ENCODE measurements at places on chromosomes 16 and 17.
A peak's percentile ranks its signal among the peaks of the same experiment; 100 is the strongest.

- no peak for DNase-seq
Measured at GRCh38 chr16:81214745-81215166, 23.7 kb upstream of the BCO1 start.

GRCh38 chr17:61205931-61206330, 193.7 kb upstream of the TBX2 start:
- DNase-seq, result no peak

- no peak for DNase-seq
Measured at GRCh38 chr17:6995500-6996255, at the start of gene ALOX12. TSS of gene ALOX12 (plus strand) at chr17:6996049. CDS start at chr17:6996118, 69 bp downstream.

GRCh38 chr16:79698341-79698753, 97.8 kb upstream of the MAF start:
- DNase-seq, result no peak

- DNase-seq, result no peak
Measured at GRCh38 chr17:71084219-71084618, 914.9 kb downstream of the KCNJ2 start.

GRCh38 chr16:77732241-77732946, 10.1 kb downstream of the NUDT7 start:
- DNase-seq, result no peak

- DNase-seq, result no peak
Measured at GRCh38 chr16:23901178-23902033, 65.6 kb downstream of the PRKCB start.

DNA sequence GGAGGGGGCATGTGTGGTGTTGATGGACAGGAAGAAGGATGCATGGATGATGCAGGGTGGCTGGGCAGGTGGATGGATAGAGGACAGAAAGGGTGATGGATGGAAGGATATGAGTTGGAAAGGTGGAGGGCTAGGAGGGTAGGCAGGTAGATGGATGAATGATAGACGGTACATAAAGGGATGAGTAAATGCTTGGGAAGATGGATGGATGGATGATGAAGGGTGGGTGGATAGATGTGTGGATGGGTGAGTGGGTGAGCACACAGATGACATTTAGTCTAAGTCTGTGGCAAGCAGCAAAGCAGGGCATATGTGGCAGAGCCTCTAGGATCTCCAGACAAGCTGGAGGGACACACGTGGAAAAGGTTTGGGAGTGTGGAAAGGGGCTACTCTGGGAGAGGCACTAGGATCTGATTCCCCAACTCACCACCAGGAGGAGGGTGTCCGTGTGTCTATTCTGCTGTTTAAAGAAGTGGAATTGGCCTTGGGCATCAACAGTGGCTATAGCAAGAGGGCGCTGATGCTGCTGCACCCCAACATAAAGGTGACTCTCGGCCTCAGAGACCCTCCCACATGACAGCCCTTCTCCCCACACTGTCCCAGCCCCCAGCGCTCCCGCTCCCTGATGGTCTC, 8.2 kb downstream of the PLD2 start:
- DNase-seq, result no peak

GRCh38 chr17:17626840-17627239, 35.3 kb upstream of the PEMT start:
- no peak for DNase-seq

DNA sequence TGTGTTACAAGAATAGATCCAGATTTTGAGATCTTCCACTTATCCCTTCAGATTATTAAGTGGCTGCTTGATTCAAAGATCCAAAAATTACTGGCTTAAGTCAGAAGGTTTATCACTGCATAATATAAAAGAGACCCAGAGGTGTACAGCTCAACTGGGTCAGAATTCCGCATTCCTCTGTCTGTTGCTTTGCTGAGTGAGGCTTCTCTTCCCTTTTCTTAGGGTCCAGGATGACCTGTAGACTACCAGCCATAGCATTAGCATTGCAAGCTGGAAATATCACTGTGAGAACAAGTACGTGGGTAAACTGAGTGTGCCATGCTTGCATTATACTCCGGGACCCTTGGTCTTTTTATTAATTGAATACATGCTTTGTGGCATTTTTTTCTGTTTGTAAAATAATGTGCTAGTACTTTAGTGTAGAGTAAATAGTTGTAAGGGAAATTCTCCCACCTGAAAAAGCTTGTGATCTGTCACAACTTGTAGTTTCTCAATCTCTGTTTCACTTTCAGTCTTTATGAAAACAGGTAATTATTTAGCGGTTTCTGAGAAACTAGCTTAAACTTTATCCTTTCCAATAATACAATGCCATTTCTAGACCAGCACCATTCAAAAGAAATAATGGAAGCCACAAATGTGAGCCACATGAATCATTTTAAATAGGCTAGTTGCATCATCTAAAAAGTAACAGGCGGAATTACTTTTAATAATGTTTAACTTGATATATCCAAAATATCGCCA, 61.6 kb downstream of the TNRC6C start:
- peak; percentile 52 for DNase-seq

GRCh38 chr17:21772321-21772720, 80.0 kb downstream of the KCNJ18 start:
- DNase-seq, result no peak

- DNase-seq, result no peak
Measured at GRCh38 chr17:32458371-32458770, 14.1 kb downstream of the PSMD11 start.

DNA sequence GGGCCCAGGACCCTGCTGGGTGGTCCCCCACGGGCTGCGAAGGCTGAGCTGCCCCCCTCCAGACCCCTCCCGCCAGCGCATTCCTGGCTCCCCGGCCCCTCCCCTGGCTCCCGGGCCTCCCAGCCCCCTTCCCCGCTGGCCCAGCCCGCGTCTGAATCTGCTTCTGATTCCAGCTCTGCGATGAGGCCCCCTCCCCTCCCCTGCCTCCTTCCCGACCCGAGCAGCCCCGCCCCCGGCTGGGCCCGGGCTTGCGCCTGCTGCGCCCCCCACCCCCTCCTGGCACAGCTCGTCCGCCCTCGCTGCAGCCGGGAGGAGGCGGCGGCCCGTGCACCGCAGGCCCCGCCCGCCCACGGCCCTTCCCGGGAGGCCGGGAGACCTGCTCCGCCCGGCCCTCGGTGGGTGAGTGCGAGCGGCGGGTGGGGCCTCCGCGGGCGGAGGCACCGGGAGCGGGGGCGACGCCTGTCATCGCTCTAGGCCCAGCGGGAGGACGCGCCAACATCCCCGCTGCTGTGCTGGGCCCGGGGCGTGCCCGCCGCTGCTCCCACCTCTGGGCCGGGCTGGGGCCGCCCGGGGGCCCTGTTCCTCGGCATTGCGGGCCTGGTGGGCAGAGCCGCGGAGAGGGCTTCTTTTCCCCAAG, at the start of gene NTN3:
Gene NTN3 (plus strand): TSS at position 282 of the 637 bp plus-strand sequence. CDS start 405 bp downstream, outside the sequence.
- DNase-seq, result no peak

- no peak for DNase-seq
Measured at GRCh38 chr16:3961449-3961849, 80.9 kb upstream of the CREBBP start.

DNA sequence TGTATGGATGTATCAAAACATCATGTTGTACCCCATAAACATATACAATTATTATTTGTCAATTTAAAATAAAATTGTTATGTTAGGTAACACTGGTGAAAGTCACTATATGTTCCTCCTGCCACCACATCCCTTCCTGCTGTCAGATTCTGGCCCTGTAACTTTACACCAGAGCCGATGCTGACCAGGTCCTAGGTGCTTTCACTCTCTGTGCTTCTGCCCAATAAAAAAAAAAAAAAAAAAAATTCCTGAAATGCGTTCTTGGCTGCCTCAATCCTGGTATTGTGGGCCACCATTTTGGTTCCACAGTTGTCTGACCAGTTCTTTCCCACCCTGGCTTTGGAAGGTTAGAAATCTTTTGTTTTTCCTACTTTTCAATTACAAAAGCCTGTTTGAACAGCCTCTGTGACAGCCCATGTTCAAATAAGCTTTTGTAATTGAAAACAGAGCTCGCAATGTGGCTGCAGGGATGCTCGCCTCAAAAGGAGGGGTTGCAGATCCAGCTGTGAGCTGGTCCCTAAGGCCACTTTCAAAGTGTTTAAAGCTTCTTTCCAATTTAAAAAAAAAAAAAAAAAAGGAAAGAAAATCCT, 831.0 kb upstream of the EEF2KMT start:
- DNase-seq, result no peak

- DNase-seq, result no peak
Measured at GRCh38 chr16:53695070-53695469, 8.6 kb downstream of the RPGRIP1L start.

DNA sequence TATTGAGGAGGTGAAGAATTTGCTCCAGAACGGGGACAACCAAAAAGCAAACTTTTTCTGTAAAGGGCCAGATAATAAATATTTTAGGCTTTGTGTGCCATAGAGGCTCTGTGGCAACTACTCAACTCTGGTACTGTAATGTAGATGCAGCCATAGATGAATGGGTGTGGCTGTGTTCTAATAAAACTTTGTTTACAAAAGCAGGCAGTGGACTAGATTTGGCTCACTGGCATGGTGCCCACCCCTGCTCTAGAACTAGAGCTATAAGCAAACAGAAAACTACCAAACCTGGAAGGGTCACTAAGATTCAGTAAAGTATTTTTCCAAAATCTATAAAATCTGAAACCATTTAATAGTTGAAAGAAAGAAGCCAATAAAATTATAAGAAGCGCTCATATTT, 24.6 kb upstream of the SMURF2 start:
- no peak for DNase-seq

DNA sequence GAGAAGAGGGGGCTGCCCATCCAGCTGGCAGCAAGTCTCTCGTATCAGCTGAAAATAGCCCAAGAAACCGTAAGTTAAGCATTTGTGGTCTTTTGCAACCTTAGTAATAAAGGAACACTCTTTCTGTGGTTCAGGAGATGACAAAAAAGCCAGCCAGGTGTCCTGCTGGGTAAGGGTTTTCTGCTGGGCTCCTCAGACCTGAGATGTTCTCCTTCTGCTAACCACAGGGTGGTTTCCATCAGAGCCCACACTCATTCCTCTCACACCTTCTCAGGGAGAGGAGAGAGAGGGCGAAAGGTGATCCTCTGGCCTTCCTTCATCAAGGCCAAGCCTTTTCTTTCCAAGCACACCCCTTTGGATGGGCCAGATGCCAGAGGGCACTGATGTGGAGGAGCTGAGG, 70.7 kb downstream of the TEX14 start:
- peak; percentile 60 for DNase-seq

- no peak for DNase-seq
Measured at GRCh38 chr16:71357681-71358080, 842 bp upstream of the CALB2 start.

DNA sequence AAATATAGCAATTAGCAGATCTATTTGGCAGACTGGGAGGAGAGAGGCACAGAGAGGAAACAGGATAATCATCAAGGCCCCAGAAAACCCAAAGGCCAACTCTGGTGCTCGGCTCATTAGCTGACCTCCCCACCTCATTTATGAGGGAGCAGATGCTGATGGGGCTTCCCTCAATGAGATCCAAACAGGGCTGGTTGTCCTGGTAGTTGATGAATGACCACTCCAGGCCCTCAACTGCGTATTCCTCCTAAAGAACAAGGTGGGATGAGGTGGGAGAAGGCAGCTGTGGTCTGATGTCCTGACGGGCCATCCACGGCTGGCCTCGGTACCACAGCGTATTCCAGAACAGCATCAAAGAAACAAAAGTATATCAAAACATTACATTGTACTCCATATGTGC, 20.8 kb downstream of the ZNHIT3 start:
- DNase-seq, result no peak

GRCh38 chr17:45820052-45820780, 24.5 kb upstream of the SPPL2C start:
- no peak for DNase-seq

- no peak for DNase-seq
Measured at GRCh38 chr17:33948309-33948708, 306.8 kb upstream of the CCL2 start.

- no peak for DNase-seq
Measured at GRCh38 chr16:89586853-89587252, 11.3 kb downstream of the CPNE7 start.

Data from GM10248 (cell line).